ENCODE measurements at places on chromosomes 1 and 21.

DNA sequence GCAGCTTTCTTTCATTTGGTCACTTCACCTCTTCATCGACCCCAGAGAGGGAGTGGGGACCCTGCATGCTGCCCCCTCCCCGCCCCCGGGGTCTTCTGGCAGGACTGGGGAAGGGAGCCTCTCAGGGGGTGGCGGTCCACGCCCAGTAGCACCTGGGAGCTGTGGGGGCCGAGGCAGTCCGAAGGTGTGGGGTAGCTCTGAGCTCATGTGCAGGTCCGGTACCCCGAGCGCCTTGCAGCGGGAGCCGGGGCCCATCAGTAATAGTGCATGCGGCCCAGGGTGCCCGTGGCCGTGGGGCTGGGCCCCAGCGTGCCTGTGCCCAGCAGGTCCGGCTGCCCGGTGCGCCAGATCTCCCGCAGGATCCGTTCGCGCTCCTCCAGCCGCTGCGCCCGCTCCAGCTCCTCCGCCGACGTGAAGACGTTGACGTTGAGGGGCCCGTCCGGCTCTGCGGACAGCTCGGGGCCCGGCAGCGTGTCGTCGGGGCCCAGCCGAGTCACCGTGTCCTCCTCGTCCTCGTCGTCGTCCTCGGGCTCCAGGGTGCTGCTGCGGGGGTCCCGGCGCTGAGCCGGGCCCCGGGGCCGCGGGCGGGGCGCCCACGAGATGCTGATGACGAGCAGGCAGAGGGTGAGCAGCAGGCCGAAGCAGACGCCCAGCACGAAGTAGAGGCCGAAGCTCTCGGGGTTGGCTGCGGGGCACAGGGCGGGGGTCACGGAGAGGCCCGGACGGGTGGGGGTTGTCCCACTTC, 1.2 kb downstream of the EVA1B start:
- no peak for DNase-seq

DNA sequence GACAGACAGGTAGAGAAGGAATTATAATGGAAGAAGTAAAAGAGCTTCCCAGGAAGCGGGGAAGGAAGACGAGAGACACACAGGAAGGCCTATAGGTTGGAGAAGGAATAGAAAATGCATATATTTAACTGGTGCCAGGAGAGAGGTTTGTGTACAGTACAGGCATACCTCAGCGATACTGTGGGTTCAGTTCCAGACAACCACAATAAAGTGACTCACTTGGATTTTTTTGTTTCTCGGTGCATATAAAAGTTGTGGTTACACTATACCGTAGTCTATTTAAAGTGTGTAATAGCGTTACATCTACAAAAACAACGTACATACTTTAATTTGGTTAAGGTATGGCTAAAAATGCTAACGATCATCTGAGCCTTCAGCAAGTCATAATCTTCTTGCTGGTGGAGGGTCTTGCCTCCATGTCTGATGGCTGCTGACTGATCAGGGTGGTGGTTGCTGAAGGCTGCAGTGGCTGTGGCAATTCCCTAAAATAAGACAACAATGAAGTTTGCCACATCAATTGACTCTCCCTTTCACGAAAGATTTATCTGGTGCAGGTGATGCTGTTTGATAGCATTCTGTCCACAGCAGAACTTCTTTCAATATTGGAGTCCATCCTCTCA, 16.0 kb downstream of the YARS1 start:
- DNase-seq, result no peak

GRCh38 chr1:161198194-161198896, 509 bp downstream of the ADAMTS4 start:
- DNase-seq, result no peak

DNA sequence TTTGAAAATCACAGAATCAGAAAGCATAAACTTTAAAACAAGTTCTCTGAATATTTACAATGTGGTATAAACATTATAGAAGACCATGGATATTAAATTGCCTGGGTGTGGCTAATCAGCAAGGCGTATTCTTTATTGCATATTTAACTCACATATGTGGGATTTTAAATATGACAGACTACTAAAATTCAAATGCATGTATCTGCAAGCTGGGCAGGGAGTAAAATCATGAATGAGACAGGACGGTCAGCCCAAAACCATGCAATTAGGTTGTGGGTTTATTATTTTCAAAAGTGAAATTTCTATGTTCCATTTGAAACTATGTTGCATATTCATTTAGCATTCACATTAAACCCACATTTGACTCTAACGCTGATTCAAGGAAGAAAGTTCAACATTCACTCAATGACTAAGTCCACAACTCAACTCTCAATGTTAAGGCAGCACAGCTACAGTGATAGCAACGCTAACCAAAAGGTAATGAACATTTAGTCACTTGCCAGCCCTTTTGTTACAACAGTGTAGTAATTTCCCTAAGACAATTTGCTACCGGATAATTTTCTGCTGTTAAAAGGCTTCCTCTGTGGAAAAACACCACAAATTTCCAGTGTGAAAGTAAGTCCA, 6.3 kb upstream of the SYNJ1 start:
- no peak for DNase-seq

DNA sequence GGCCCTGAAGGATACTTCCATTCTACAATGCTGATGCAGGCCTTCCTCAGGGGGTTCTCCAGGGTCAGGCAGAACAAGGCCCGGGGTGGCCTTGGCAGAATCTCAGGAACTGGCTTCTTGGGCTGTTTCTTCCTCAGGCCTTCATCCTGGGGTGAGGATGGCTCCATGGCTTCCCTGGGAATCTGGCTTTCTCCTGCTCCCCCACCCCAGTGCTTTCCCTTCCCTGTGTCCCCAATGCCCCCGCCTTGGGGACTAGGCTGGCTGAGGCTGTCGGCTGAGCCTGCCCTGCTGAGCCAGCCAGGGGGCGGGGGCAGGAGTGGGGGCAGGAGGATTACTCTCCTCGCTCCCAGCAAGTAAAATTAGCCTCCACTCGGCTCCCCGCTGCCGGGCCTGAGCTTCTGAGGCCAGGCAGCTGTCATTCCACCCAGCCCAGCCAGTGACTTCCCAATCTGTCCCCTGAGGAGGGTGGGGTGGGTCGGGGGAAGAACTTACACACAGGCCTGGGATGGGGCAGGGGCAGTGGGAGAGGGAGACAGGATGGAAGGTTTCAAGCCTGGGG, at the start of gene CACNA1S:
Gene CACNA1S, minus strand, starts transcription at position 254 of the 559 bp plus-strand sequence. Its CDS starts 87 bp downstream, at position 167.
- DNase-seq, result no peak

Data from K562 (cell line).